Stimulated activated CD8-positive, alpha-beta memory T cell treated with anti-CD3 and anti-CD28 coated beads, Interleukin-15, amount 100 ng/mL, for 24 hours (primary cell): ENCODE measurements at places on chromosomes 1 and 21.

DNA sequence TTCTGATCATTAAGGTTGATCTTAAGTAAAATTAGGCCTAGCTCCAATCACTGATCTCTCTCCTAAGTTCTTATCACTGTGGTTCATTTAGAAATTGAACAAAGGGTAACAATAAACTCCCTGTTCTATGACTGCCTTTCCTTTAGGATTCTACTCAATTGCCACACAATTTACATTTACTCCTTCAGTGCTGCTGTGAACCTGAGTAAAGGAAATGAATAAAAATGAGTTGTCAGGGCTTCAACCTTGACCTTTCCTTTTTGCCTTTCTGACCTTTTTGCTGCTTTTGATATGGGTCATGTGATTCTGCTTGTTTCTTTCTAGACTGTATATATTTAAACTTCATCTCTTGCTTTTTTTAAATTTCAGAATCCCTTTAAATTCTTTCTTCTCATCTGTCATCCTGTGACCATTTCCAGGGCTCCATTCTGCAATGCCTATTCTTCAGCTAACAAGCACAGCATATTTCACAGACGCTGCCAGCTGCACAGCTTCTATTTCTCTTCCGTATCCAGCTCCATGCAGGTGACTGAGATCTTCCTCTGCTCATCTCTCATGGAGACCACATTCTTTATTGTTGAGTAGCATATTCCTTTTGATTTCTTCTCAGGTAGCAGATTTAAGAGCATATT, 3.2 kb downstream of the LRRC8B start:
- no peak for DNase-seq

GRCh38 chr1:29639156-29639736, 402.9 kb downstream of the PTPRU start:
- no peak for DNase-seq

DNA sequence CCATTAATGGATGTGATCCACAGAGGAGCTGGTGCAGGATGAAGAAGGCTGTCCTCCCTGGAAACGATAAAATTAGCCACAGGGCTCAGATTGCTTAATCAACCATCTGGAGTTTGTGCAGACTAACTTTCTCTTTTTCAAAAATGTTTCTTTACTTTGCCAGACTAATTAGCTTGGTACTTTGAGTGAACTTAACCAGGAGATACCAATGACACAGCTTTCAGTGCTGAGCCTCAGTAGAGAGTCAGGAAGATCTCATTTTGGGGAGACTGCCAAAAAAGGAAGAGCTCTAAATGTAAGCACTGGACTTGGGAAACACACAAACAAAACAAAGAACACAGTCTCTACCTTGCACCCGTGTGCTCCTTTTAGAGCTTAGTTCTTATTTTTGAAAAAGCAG, 248.1 kb upstream of the DEPDC1 start:
- DNase-seq: no peak

- DNase-seq: no peak
Observed at GRCh38 chr1:107419003-107419402, 278.2 kb downstream of the NTNG1 start.

GRCh38 chr1:77829851-77830250, 50.4 kb downstream of the MIGA1 start:
- no peak for DNase-seq

- DNase-seq: peak; percentile 14
Observed at GRCh38 chr1:241639623-241640148, 483 bp downstream of the CHML start.

DNA sequence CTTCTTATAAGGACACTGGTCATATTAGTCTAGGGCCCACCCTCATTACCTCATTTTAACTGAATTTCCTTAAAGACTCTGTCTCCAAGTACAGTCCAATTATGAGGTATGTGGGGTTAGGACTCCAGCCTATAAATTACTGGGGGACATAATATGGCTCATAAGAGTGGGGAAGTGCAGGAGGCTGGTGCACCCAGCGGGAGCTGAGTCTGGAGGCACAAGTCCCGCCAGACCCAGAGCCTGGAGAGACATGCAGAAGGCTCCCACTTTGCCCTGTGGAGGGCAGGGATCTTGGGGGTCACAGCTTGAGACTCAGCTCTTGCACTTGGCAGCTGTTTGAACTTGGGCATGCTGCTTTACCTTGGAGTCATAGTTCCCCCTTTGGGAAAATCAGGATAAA, 250.4 kb downstream of the RHOU start:
- DNase-seq: no peak
